ENCODE measurements at places on chromosomes 2 and 18. TPM values are rescaled to one million over a fixed set of nuclear protein-coding genes. Genes with fewer than 3 reads are reported as not detected.

The GTF2A1L gene
- total RNA-seq: 1.1 TPM

The FRZB gene
- under 0.01 TPM for total RNA-seq

The SP5 gene
- not detected for total RNA-seq

The CD8B2 gene
- total RNA-seq: not detected

The LINC00305 gene
- total RNA-seq: not detected

The SERPINB2 gene
- total RNA-seq: 0.38 TPM

The SKOR2 gene
- total RNA-seq: not detected

The IL37 gene
- total RNA-seq: not detected

The HTR2B gene
- 13.0 TPM for total RNA-seq

The INPP5D gene
- total RNA-seq: under 0.01 TPM

The KLHL30 gene
- total RNA-seq: 1.7 TPM

The B3GNT7 gene
- total RNA-seq: under 0.01 TPM

The CAVIN2 gene
- 41.2 TPM for total RNA-seq

The DUSP2 gene
- 2.3 TPM for total RNA-seq

The POTEJ gene
- not detected for total RNA-seq

The RESP18 gene
- not detected for total RNA-seq

The CCDC195 gene
- total RNA-seq: not detected

The KCNIP3 gene
- 0.77 TPM for total RNA-seq

The LAMA3 gene
- total RNA-seq: 4.8 TPM

The LDLRAD4 gene
- total RNA-seq: under 0.01 TPM

The REL gene
- total RNA-seq: 2.5 TPM

The ZNF804A gene
- under 0.01 TPM for total RNA-seq

The SCN7A gene
- under 0.01 TPM for total RNA-seq

The C1GALT1C1L gene
- 1.1 TPM for total RNA-seq

The CPS1 gene
- 27.4 TPM for total RNA-seq

The RNF125 gene
- total RNA-seq: 0.28 TPM

The KHK gene
- 0.56 TPM for total RNA-seq

The MGAT4A gene
- total RNA-seq: 0.28 TPM

The CROCC2 gene
- not detected for total RNA-seq

The TRIM43 gene
- not detected for total RNA-seq

The CYTIP gene
- 5.9 TPM for total RNA-seq

The RND3 gene
- total RNA-seq: 750 TPM

The THSD7B gene
- 4.2 TPM for total RNA-seq

The KIAA2012 gene
- under 0.01 TPM for total RNA-seq

The SPATA3 gene
- total RNA-seq: not detected

The SERPINB11 gene
- total RNA-seq: not detected

The TTN gene
- 0.85 TPM for total RNA-seq

The LCT gene
- total RNA-seq: under 0.01 TPM

The GKN2 gene
- not detected for total RNA-seq

The COL3A1 gene
- 1,261 TPM for total RNA-seq

The ATP5MC3 gene
- 89.9 TPM for total RNA-seq

The CAPN14 gene
- total RNA-seq: 0.28 TPM

The KCNJ3 gene
- total RNA-seq: not detected

The ZSWIM2 gene
- total RNA-seq: under 0.01 TPM

The CPO gene
- under 0.01 TPM for total RNA-seq

The SLC9A2 gene
- total RNA-seq: not detected

The ALPG gene
- total RNA-seq: not detected

The CDH7 gene
- total RNA-seq: not detected

The SLC9A4 gene
- not detected for total RNA-seq

The SULT1C4 gene
- 0.56 TPM for total RNA-seq

The PTGR3 gene
- total RNA-seq: 24.3 TPM

The MC5R gene
- under 0.01 TPM for total RNA-seq

The NMUR1 gene
- under 0.01 TPM for total RNA-seq

The RAB17 gene
- total RNA-seq: 0.19 TPM

The LOXL3 gene
- total RNA-seq: 147 TPM

The RSAD2 gene
- total RNA-seq: 0.85 TPM

The TWIST2 gene
- total RNA-seq: 13.4 TPM

All from regular cardiac myocyte (primary cell).